ENCODE measurements at places on chromosomes 11 and 22. TPM values are rescaled to one million over a fixed set of nuclear protein-coding genes. Genes with fewer than 3 reads are reported as not detected.

GRCh38 chr22:31995046-31995445, 48.0 kb upstream of the SLC5A1 start:
- H3K36me3 ChIP-seq = no peaks in the 10 kb centered on the region
- no peaks in the 10 kb centered on the region for H3K4me1 ChIP-seq
- no peaks in the 10 kb centered on the region for H3K27me3 ChIP-seq
- H3K4me3 ChIP-seq = no peak overlapping the region
- DNase-seq = no peak

GRCh38 chr11:104970756-104971155, 2.4 kb upstream of the CASP4 start:
- H3K4me3 ChIP-seq = no peak overlapping the region
- H3K36me3 ChIP-seq = no peaks in the 10 kb centered on the region
- DNase-seq = no peak
- H3K4me1 ChIP-seq = peaks cover 3% of the 10 kb centered on the region

DNA sequence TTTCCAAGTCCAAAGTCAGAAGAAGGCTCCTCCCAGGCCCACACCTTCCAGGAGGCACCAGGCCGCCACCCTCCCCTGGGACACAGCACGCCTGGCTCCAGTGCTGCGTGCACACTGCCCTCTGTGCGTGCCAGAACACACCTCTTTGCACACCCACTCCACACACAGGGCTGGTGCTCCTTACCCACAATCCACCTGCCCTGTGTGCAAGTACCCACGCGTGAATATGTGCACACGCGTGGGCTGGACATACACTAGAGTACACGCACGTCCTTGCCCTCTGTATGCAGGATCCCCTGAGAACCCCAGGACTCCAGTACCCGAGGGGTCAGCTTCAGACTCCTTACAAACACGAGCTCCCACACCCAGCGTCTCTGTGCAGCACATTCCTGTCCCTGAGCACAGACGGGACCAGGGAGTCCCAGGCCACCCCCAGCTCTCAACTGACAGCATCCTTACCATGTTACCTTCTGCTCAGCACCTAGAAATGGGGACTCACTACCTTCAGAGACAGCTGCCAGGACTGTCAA, 2.8 kb downstream of the DUSP8 start:
- no peaks in the 10 kb centered on the region for H3K36me3 ChIP-seq
- H3K4me1 ChIP-seq = no peaks in the 10 kb centered on the region
- H3K4me3 ChIP-seq = no peak overlapping the region
- no peaks in the 10 kb centered on the region for H3K27me3 ChIP-seq
- no peak overlapping the region for H3K27ac ChIP-seq

Gene CLMP
- 70.9 TPM for total RNA-seq

Gene BLID
- 9.7 TPM for total RNA-seq

Measured in aorta (tissue), 5 donors.